Fibroblast of gingiva (primary cell): ENCODE measurements at places on chromosomes 5 and 9.

- no peak for DNase-seq
Observed at GRCh38 chr5:77885519-77885918, 109.4 kb upstream of the TBCA start.

GRCh38 chr9:90961375-90961774, 159.8 kb downstream of the SYK start:
- DNase-seq, result peak; percentile 85

- DNase-seq, result no peak
Observed at GRCh38 chr9:78236551-78236910, 656 bp downstream of the CEP78 start.

- DNase-seq, result no peak
Observed at GRCh38 chr9:102518324-102518723, 476.8 kb upstream of the CYLC2 start.

GRCh38 chr5:141695627-141696215, 13.7 kb upstream of the ARAP3 start:
- DNase-seq, result no peak

GRCh38 chr9:132798817-132799790, 79.0 kb downstream of the AK8 start:
- DNase-seq, result no peak

DNA sequence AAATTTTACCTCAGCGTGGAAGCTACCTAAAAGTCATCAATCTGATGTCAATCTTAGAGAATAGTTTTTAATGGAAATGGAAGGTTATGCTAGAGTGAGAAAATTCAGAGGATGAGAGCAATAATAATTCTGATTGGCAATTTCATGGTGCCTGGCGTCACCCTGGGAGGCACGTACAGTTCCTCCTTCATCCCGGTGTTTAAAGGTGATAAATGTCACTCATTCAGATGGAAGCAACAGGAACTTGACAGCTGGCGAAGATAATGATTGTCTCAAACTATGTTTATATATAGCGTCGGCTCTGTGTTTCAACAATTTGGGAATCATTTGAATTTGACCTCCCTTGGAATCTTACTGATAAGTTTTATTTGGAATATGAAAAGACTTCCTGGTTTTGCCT, 108.4 kb downstream of the MED10 start:
- no peak for DNase-seq

GRCh38 chr5:12626556-12626955, 722.3 kb upstream of the CTNND2 start:
- no peak for DNase-seq

- no peak for DNase-seq
Observed at GRCh38 chr5:131272724-131273123, 8.9 kb downstream of the CDC42SE2 start.

- DNase-seq, result no peak
Observed at GRCh38 chr5:152274224-152274623, 130.9 kb downstream of the NMUR2 start.

GRCh38 chr9:109387206-109387605, 66.3 kb upstream of the EPB41L4B start:
- DNase-seq, result no peak

DNA sequence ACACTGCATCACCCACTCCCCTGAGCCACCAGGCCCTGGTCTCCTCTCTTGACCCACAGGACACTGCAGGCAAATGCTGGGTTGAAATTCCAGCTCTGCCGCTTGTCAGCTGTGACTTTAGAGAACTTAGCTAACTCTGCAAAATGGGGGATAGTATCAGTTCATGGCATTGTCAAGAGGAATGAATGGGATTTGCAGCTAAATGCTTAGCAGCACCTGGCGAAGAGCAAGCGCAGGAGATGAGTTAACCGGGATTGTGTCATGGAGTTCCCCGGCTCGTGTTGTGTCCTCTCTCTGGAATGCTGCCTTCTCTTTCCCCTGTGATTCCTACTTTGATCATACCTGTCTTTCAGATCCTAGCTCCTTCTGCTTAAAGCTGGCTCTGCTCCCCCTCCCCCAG, 67.1 kb downstream of the DAB2IP start:
- no peak for DNase-seq

GRCh38 chr5:54959673-54960418, 25.5 kb downstream of the ESM1 start:
- no peak for DNase-seq

GRCh38 chr9:111937781-111938426, 41.3 kb downstream of the UGCG start:
- DNase-seq, result no peak

DNA sequence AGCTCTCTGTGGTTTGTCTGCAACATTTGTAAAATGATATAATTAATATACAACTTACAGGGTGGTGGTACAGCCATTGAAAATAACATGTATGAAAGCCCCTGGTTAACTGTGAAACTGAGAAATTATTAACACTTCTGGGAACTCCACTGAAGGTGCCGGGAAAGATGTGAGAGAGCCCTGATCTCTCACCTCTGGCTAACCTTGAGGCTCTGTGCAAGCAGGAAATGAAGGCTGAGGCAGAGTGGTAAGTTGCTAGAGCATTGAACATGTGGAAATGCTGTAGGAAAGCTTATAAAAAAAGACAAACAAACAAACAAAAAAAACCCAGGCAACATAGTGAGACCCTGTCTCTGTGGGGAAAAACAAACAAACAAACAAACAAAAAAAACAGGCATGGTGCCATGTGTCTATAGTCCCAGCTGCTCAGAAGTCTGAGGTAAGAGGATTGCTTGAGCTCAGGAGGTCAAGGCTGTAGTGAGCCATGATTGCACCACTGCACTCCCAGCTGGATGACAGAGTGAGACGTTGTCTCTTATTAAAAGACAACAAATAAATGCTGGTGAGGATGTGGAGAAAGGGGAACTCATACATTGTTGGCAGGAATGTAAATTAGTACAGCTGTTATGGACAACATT, 7.5 kb downstream of the CATSPER3 start:
- DNase-seq, result peak; percentile 53

GRCh38 chr5:142896325-142897007, 126.3 kb downstream of the ARHGAP26 start:
- no peak for DNase-seq

DNA sequence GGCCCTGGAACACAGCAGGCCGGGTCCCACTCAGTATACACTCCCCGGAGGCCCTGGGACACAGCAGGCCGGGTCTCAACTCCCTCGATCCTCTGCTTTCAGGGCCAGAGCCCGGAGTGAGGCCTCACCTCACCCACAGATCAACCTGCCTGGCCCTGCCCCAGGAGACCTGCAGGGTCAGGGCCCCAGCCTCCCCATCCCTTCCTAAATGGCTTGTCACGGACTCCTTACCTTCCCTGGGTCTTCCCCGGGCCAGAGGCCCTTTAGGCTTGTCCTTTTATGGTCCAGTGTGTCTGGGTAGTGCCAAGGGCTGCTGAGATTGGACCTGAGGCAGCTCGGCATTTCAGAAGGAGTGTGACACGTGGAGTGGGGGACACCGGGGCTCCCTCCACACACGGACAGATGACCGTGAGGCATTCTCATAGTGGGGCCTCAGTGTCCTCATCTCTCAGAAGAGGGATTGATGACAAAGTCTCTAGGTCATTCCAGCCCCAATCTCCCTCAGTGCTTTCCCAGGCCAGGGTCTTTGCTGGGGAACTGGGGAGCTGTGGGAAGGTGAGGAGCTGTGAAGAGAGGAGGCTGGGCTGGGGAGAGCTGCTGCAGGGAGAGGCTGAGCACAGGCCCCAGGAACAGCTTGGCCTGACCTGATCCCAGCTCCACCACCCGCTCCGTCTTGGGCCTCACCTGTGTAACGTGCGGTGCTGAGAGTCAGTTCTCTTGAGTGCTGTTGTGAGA, 18.0 kb upstream of the PLEKHG4B start:
- no peak for DNase-seq

DNA sequence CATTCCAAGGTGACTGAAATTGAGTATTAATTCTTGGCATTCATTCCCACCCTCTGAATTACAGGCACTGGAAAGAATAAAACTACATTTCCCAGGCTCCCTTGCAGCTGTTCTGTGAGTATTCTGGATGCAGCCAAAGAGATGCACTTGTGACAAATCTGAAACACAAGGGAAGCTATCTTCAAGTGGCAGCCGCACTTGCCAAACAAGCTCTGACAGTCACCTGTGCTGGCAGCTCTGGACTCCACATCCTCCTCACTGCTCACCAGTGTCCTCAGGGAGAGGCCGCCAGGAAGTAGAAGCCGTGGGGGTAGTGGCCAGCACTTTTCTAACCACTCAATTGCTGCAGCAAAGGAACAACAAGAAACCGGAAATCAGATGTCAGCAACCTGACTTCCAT, 275.0 kb downstream of the NR2F1-AS1 start:
- DNase-seq, result no peak

DNA sequence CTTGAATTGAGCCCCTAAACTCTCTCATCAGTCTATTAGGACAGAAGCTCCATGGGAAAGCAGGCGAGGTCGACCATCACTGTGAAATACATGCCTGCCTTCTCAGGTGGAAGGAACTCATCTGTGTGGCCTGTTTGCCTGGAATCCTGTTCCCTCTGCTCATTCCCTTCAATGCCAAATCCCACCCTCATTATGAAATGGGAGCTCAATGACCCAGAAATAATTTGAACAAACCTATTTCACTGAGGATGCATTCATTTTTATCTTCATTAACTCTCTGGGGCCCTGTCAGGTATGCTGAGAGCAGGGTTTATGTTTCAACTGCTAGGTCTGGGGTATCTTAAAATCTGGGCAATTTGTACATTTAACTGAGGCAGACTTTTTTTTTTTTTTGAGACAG, 142.2 kb downstream of the MED27 start:
- DNase-seq, result no peak

GRCh38 chr5:139799359-139799758, 3.8 kb downstream of the PSD2 start:
- no peak for DNase-seq

GRCh38 chr9:107112707-107113243, 170.3 kb upstream of the RAD23B start:
- DNase-seq, result no peak

GRCh38 chr5:82785456-82785855, 291.7 kb downstream of the TMEM167A start:
- DNase-seq, result no peak

DNA sequence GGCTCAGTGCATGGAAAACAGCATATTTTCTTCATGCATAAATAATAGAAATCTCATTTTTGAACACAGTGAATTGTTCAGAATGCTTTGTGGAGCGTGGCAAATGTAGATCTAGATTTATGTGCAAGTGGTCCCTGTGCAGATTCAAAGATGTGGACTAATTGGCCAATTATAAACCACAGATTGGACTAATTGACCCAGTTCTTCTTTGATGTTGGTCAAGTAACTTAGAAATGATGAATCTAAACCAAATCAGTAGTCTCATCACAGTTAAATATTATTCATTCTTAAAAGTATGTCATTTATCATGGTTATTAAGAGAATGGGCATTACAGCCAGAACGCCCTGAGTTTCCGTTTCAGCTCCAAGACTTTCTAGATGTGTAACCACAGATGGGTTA, 11.7 kb upstream of the PDE4D start:
- no peak for DNase-seq

DNA sequence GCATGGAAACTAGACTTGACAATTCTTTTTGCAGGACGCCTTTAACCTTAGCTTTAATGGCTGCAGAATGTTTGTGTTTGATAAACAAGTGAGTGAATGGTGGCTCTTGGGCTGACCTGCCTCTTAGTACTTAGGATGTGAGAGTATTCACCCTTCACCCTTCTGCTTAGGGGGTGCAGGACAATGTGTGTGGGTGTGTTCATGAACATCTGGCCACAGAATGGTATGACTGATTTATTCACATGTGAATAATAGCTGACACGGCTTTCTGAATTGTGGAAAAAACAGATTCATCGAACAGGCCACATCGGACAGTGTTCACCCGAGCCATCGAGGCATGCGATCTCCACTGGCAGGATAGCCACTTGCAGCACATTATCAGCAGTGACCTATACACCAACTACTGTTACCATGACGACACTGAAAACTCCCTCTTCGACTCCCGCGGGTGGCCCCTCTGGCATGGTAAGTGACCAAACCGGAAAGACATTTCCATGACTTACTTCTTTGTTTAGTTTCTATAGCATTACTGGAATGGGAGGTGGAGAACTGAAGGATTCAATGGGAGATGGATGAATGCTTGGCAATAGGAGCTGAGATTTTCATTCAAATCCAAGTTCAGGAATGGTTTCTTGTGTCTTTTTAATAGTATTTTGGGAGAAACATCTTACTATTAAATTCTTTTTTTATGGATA, 193.6 kb downstream of the ZSWIM6 start:
- DNase-seq, result no peak
